ENCODE measurements at places on chromosomes 6 and 20. TPM values are rescaled to one million over a fixed set of nuclear protein-coding genes. Genes with fewer than 3 reads are reported as not detected.

DNA sequence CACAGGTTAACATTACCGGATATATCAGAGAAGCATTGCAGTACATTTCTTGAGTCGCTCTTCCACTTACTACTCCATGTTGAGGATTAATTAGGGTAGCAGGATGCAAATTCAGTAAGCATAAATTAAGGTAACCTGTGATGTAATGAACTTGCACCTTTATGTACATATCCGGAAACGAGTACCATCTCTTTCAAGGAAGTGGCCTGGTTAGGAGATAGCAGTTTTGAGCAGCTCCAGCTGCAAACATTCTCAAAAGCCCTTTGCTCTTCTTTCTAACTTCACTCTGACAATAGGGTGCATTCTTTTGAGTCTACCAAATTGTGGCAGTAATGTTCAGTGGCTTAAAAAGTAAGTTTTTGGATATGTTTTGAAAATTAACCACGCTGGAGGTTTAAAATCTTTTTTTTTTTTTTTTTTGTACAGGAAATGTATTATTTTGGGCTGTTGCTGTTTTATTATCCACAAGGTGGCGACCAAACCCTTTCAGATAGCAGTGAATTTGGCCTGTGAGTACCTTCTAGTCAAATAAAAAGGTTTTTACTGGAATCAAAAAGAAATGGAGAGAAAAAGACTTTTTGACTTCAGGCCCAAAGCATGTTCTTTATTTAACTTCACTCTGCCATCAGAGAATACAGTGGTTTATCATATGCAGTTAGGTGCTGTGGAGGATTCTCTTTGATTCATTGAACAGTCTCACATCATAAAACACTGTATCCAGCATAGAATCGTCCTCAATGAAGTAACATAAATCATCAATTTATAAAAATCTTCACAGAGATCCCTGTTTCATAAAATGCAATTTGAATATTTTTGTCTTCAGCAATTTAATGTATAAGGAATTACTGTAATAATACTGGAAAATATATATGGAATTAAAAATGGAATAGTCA, 8.9 kb downstream of the FAM217B start:
- no peak for DNase-seq

Gene SLC24A3
- total RNA-seq: not detected

Gene SIM1
- total RNA-seq: not detected

DNA sequence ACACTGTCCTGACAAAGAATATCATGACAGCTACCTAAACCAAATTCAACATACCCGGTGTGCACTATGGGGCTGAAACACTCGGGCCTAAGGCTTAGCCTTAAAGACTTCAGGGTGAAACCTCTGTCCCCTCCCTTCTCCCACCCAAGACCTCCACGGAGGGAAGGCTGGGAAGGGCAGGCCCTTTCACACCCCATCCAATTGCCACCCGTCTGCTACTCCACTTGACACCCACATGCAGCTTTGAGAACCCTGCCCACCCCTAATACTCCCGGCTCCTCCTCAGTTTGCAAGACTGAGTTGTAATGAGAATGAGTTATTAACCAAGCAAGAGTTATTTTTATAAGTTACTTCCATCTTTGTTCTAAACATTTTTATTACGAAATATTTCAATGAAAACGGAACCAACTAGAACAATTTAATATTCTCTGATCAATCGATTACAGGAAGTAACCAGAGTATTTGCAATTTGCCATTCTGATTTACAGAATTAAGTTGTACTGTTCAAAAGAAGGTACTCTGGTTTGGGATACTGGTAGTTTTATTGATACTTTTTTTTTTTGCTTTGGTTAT, 3.7 kb downstream of the TAF4 start:
- no peak for DNase-seq

- no peak for DNase-seq
Measured at GRCh38 chr6:135540207-135540840, 42.8 kb upstream of the AHI1 start.

Gene ANKS1A
- 7.7 TPM for total RNA-seq

Gene OSTM1
- 30.0 TPM for total RNA-seq

Gene TRDN
- total RNA-seq: not detected

DNA sequence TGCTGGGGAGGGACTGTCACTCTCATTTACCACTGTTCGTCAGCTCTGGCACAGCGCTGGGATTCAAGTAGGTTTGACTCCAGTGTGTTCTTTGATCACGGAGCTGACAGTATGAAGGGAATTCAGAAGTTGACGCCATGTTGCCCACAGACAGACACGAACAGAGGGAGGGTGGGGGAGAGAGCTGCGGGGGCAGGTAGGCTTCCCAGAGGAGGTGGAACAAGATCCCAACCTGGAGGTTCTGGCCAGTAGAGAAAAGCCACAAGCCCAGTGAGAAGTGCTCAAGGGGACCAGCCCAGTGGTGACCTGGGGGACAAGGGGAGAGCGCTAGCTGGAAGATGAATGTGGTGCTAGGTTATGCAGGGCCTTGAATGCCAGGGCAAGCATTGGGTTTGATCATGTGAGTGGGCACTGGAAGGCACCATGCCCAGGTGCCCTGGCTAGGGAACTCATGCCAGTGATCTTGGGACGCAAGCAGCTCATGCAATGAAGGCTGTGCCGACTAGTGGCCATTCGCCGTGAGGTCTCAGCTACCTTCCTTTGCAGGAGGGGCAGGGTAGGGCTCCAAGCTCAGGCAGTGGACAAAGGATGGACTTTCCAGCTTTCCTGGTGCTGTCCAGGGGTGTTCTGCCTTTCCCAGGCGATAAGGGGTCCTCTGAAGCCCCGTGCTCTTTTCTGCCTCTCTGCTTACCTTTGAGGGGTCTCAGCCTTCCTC, 50.4 kb upstream of the APCDD1L start:
- no peak for DNase-seq

Gene C6orf141
- not detected for total RNA-seq

DNA sequence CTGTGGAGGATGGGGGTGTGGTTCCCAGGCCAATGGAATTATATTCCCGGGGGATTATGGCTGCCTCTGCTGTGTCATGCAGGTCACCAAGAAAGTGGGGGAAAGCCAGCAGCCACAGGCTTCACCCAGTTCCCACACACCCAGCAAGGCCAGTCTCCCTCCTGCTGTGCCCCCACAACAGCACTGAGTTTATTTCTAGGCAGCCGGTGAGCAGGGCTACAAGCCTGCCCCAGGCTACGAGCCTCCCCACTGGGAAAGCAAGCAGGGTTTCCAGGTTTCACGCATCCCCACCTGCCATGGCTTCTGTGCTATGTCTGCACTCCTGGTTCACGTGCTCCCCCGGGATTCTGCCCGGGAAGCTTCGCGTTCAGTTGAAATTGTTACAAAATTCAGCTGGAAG, 72.6 kb downstream of the ERMARD start:
- no peak for DNase-seq

GRCh38 chr6:56902641-56903464, 52.1 kb upstream of the BEND6 start:
- no peak for DNase-seq

- no peak for DNase-seq
Measured at GRCh38 chr6:116280161-116280932, 617 bp upstream of the TSPYL1 start.

DNA sequence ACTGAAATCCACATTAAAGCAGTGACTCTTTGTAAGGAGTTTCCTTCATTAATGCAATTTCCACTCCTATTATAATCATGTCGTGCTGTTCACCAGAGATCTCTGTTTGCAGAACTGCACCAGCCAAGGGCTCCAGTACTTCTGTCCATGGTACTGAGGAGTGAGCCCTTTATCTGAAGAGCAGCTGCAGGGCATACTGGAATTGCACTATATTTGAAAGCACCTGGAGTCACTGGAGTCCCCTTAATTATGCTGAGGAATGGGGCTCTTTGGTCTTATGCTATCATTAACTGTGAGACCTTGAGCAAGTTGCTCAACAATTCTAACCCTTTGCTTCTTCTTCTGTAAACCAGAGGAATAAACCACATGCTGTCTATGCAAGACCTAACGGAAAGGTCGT, 61.7 kb upstream of the NUP153 start:
- DNase-seq: no peak

GRCh38 chr6:38673397-38674165, 29.4 kb downstream of the GLO1 start:
- DNase-seq: no peak

GRCh38 chr6:16514249-16514648, 247.0 kb downstream of the ATXN1 start:
- DNase-seq: no peak

- no peak for DNase-seq
Measured at GRCh38 chr6:127459231-127459641, at the start of gene KIAA0408. Gene KIAA0408, minus strand, starts transcription at chr6:127459389. Its CDS starts 5,408 bp downstream, at chr6:127453981.

GRCh38 chr6:119182875-119183274, 104.4 kb upstream of the FAM184A start:
- DNase-seq: no peak

Gene RSPH9
- not detected for total RNA-seq

DNA sequence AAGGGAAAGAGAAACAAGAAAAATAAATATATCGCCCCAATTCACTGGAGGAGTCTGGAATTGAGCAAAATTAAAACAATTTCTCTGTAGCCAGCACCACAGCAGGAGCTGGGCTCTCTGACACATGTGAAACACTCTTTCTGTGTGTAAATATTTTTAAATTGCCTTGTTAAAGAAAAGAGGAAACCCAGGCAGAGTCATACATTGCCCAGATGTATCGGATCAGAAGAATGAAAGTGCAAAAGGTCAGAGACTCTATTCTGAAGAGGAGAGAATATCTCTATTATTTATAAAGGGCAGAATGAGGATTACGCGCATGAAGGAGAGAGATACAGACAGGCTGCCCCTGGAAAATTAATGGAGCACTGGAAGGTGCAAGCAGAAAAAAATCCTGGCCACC, 127.0 kb upstream of the MAN1A1 start:
- no peak for DNase-seq

Gene KCNG1
- 10.2 TPM for total RNA-seq

GRCh38 chr20:34941226-34941625, 14.4 kb downstream of the GSS start:
- no peak for DNase-seq

- no peak for DNase-seq
Measured at GRCh38 chr6:12241493-12242175, 48.5 kb upstream of the EDN1 start.

- no peak for DNase-seq
Measured at GRCh38 chr6:21769405-21769861, 175.9 kb downstream of the SOX4 start.

All from activated T-cell treated with anti-CD3 and anti-CD28 coated beads, Interleukin-2, amount 50 U/mL, for 4 hours (primary cell).